ENCODE measurements at places on chromosomes 5 and 9.

GRCh38 chr9:113409481-113409880 is 994 bp downstream of the POLE3 start:
- DNase-seq, result no peak

GRCh38 chr5:56464935-56465768 is 232.0 kb upstream of the ANKRD55 start:
- DNase-seq, result no peak

GRCh38 chr9:127866535-127866934 is 10.9 kb downstream of the AK1 start:
- DNase-seq, result no peak

DNA sequence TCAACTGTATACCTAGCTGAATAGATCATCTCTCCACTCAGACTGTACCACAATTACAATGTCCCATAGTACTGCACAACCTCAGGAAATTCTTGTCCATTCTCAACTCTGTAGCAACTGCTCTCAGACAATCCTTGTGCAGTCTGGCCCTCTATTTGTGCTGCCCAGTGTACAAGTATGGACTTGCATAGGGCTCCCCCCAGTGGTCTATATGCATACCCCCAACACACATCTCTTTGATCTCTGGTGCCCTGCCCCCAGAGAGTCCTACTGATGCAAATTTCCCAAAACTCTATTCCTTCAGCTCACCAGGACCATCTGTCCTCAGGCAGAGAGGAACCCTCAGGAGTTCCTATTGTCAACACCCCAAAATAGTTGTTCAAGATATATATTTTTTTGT is 205.3 kb downstream of the SLCO4C1 start:
- no peak for DNase-seq

- DNase-seq, result no peak
Observed at GRCh38 chr9:99365233-99365980, 143.3 kb downstream of the SEC61B start.

GRCh38 chr9:73284377-73284776 is 132.7 kb downstream of the ANXA1 start:
- no peak for DNase-seq

- DNase-seq, result no peak
Observed at GRCh38 chr5:39420482-39421145, 4.2 kb downstream of the DAB2 start.

GRCh38 chr5:141810702-141811101 is 67.5 kb downstream of the PCDH1 start:
- no peak for DNase-seq

GRCh38 chr5:169711551-169712225 is 74.6 kb downstream of the DOCK2 start:
- no peak for DNase-seq

- DNase-seq, result no peak
Observed at GRCh38 chr5:7329712-7330111, 66.2 kb upstream of the ADCY2 start.

- DNase-seq, result no peak
Observed at GRCh38 chr9:70012569-70012968, 31.1 kb upstream of the MAMDC2 start.

DNA sequence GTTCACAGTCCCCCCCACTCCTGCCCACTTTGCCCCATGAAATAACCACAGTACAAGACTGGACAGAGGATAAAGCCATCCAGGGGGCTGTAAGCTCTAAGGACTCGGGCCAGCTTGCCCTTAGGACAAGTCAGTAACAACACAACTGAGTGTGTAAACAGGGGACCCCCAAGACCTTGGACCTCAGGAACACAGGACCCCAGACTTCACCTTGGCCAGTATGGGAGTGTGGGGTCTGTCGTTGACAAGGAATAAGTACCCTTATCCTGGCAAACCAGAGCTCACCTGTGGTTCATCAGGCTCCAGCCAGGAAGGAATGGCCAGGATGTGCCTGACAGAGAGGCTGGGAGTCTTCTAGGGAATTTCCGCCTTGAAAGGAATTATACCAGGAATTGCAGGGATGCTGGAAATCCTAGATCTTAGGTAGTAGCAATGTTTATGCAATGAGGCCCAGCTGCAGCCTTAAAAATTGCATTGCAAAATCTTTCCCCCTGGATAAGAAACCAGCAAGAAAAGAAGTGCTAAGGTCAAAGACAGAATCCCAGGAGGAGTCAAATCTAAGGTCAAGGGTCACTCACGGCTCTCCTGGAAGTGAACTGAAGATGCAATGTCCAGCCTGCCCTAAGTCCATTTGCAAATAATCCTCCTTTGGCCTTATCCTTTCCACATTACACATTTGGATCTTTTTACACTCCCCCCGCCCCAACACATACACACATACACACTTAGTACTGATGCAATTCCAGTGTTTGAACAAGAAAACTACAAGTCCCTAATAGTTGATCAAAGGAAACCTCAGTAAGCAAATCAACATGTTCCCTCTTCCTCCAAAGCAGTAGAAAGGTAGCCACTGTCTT is 27.3 kb upstream of the TDRD7 start:
- no peak for DNase-seq

GRCh38 chr9:116849721-116850120 is 162.6 kb downstream of the TRIM32 start:
- no peak for DNase-seq

- no peak for DNase-seq
Observed at GRCh38 chr9:116152941-116153764, 438 bp upstream of the PAPPA start.

GRCh38 chr9:96394832-96395496 is 11.5 kb upstream of the SLC35D2 start:
- DNase-seq, result no peak

DNA sequence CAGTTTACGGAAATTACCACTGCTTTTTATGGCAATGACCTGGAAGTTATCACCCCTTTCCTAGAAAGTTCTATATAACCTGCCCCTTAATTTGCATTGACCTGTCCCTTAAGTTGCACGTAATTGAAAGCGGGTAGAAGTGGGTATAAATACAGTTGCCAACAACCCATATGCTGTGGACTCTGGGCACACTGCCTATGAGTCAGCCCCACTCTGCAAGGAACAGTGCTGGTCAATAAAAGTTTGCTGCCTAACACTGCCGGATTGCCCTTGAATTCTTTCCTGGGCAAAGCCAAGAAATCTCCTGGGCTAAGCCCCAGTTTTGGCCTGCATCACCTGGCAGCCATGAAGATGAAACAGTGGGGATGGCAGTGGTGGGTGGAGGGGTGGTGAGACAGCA is 23.9 kb upstream of the CLPTM1L start:
- no peak for DNase-seq

GRCh38 chr5:55062039-55062779 is 38.2 kb downstream of the GZMK start:
- DNase-seq, result peak; percentile 9

GRCh38 chr5:154302161-154302560 is 111.6 kb downstream of the GALNT10 start:
- peak; percentile 15 for DNase-seq

GRCh38 chr9:23596913-23597634 is 229.0 kb downstream of the ELAVL2 start:
- no peak for DNase-seq

- no peak for DNase-seq
Observed at GRCh38 chr5:123264394-123264793, 158.8 kb downstream of the CEP120 start.

GRCh38 chr5:31770998-31771397 is 132.1 kb downstream of the PDZD2 start:
- no peak for DNase-seq

- no peak for DNase-seq
Observed at GRCh38 chr5:111083323-111083722, 8.8 kb upstream of the WDR36 start.

DNA sequence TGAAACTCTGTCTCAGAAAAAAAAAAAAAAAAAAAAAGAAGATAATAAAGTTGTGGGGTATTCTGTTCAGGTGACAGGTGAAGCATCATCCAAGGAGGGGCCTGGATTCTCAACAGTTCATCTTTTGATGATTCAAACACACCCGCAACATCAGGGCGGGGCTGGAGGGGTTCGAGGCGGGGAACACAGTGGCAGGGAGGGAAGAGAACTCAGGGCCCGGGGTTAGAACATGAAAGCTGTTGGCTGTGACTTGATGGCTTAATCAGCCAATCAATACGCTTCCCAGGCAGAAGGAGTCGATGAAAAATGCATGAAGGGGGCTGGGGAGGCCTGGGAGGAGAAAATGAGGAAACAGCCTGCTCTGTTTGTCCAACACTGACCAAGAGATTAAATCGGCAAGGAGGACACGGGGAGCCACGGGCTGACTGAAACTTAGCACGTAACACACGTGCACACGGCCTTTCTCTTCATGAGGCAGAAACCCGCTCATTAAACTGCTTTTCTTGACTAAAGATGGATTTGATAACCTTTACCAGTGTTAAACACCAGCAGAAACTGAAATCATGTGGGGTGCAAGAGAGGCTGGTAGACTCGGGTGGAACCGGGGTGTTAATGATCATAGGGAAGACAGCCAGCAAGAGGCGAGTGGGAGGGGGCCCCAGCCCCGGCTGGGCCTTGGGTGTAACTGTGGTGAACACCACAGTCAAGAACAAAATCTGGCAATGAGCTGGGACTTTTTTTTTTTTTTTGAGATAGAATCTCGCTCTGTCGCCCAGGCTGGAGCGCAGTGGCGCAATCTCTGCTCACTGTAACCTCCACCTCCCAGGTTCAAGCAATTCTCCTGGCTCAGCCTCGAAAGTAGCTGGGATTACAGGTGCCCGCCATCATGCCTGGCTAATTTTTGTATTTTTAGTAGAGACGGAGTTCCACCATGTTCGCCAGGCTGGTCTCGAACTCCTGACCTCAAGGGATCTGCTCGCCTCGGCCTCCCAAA is 105.7 kb upstream of the RAPGEF1 start:
- DNase-seq, result no peak

GRCh38 chr9:83435301-83435700 is 102.9 kb downstream of the FRMD3 start:
- DNase-seq, result no peak

- DNase-seq, result no peak
Observed at GRCh38 chr5:3607541-3608181, 12.0 kb downstream of the IRX1 start.

DNA sequence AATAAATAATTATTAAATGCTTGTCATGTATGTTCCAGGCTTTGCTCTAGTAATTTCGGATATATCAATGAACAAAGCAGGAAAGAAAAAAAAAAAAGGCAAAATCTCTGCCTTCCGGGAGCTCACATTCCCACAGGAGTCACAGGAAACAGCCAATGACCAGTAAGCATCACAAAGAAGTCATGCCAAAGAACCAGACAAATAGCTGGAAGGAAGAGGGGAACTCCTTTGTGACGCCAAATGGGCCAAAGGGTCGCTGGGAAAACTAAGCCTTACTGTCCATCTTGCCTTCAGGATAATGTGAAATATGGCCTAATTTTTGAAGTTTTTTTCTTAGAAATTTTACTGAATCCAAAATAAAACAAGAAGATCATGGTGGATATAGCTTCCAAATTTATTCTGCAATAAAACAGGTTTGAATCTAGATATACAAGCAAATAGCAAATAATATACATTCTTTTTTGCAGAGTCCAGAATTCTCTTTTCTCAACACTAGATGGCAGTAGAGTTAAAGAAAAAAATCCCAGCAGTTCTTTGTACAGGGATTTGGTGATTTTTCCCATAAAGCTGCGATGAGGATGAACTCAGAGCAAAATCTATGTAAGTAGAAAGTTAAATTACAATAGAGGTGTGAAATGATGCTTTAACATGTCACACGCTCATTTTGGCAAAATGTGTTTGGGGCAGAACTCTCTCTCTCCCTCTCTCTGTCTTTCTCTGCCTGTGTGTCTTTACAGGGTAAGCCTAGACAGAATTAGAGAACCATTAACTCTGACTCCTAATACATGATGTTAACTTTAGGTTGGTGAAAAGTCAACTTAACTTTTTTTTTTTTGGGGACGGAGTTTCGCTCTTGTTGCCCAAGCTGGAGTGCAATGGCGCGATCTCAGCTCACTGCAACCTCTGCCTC is 60.0 kb upstream of the TUT7 start:
- peak; percentile 9 for DNase-seq

GRCh38 chr9:93577078-93577974 is 942 bp downstream of the PHF2 start:
- no peak for DNase-seq

GRCh38 chr5:73816656-73817420 is 190.8 kb downstream of the ARHGEF28 start:
- no peak for DNase-seq

GRCh38 chr5:7980881-7981280 is 111.9 kb downstream of the MTRR start:
- peak; percentile 16 for DNase-seq

GRCh38 chr9:113985968-113986585 is 92.0 kb downstream of the AMBP start:
- no peak for DNase-seq

- DNase-seq, result no peak
Observed at GRCh38 chr5:142800776-142801494, 30.8 kb downstream of the ARHGAP26 start.

DNA sequence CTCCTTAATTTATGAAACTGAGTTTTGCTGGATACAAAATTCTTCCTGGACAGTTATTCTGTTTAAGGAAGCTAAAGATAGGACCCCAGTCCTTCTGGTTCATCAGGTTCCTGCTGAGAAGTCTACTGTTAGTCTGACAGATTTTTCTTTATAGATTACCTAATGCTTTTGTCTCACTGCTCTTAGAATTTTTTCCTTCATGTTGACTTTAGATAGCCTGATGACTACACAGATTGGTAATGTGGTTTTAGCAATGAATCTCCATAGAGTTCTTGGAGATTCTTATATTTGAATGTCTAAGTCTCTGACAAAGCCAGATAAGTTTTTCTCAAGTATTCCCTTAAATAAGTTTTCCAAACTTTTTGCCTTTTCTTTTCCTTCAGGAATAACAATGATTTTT is 419.7 kb downstream of the CDH10 start:
- DNase-seq, result no peak

DNA sequence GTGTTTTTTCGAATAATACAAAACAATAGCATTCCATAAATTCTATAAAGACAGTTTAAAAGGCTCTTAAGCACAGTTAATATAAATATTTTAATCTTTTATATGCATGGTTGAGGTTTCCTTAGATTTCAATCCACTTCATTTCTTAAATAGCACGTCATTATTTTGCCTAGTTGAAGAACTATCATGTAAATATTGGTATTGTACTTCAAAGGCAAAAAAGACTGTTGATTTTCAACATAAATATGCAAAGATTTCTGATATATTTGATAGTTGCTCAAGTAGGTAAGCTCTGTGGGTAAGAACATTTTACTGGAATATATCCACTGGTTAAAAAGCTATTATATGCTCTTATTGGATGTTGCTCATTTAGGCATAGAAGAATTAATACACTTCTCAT is 458.6 kb downstream of the NR2F1-AS1 start:
- no peak for DNase-seq

GRCh38 chr5:109003928-109004327 is 256.2 kb downstream of the FER start:
- no peak for DNase-seq

DNA sequence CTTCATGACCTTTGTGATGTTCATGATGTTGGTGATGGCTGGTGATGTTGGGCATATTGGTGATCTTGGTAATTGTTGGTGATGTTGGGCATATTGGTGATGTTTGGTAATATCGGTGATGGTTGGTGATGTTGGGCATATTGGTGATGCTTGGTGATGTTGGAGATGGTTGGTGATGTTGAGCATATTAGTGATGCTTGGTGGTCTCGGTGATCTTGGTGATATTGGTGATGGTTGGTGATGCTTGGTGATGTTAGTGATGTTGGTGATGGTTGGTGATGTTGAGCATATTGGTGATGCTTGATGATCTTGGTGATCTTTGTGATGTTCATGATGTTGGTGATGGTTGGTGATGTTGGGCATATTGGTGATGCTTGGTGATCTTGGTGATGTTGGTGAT is 73.8 kb downstream of the IRX2 start:
- no peak for DNase-seq

- no peak for DNase-seq
Observed at GRCh38 chr9:137007816-137008270, 11.5 kb upstream of the CLIC3 start.

Measured in NCI-H1105 (cell line).